ENCODE measurements at places on chromosomes 2 and 18. TPM values are rescaled to one million over a fixed set of nuclear protein-coding genes. Genes with fewer than 3 reads are reported as not detected.

Gene ELOA2
- total RNA-seq, result not detected

Gene AQP4
- not detected for total RNA-seq

DNA sequence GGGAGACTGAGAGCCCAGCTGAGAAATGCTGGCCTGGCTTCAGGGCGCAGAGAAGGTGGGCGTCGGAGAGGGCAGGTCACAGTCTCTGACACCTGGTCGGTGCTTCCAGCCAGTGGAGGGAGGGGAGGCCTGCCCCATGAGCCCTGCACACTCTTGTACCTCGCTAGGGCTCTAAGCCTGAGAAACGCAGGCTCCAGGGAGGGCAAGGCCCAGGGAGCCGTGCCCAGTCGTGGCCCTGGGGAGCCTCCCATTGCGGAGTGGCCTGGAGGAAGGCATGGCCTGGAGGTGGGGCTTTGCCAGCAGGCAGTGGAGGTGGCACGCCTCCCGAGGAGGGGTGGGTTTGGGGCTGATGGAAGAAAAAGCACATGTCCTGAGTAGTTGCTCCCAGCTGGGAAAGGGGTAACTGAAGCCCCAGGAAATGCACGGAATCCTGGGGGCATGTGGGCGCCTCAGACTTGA is 39.0 kb downstream of the MTERF4 start:
- no peak overlapping the region for H3K4me3 ChIP-seq
- peaks cover 3% of the 10 kb centered on the region for H3K4me1 ChIP-seq
- no peak for DNase-seq
- H3K27ac ChIP-seq, result no peak overlapping the region
- H3K36me3 ChIP-seq, result no peaks in the 10 kb centered on the region
- H3K27me3 ChIP-seq, result no peaks in the 10 kb centered on the region

DNA sequence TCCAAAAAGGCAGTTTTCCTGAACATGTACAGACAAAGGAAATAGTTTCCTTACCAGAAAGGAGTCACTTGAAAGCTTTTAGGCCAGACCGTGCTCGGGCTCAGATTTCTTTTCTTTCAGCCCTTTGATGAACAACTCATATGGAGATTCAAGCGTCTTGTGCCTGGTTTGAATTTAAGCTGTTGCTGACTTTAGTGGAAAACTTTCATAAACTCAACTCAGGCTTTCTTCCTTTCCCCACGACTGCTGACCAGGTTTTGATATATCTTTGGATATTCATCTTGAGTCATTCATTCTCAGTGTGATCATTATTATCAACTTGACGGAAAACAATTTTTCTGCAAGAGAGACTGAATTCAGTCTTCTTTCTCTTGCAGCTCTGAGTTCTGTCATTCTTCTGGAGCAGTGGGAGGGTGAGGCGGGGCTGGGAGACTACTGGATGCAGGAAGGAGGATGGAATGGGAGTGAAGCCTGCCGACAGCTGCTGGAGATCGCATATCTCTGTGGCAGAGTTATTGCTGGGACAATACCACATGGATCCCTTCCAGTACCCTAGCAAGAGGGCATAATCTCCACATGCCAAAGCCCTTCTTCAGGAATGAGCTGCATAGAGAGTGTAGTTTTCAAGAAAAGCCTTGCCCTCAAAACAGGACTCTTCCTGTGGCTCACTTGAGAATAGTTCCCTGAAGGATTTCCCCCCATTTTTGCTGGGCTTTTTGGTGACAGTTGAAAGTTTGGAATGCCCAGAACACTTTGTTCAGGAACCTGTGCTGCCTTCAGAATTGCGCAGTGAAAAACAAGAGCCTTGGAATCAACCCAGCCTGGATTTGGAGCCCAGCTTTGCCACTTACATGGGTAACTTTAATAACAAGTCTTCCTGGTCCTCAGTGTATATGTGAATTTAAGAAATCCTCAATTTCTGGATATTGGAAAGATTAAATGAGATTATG is 364.4 kb downstream of the ZNF521 start:
- H3K27ac ChIP-seq, result no peak overlapping the region
- no peaks in the 10 kb centered on the region for H3K4me1 ChIP-seq
- no peak overlapping the region for H3K4me3 ChIP-seq

DNA sequence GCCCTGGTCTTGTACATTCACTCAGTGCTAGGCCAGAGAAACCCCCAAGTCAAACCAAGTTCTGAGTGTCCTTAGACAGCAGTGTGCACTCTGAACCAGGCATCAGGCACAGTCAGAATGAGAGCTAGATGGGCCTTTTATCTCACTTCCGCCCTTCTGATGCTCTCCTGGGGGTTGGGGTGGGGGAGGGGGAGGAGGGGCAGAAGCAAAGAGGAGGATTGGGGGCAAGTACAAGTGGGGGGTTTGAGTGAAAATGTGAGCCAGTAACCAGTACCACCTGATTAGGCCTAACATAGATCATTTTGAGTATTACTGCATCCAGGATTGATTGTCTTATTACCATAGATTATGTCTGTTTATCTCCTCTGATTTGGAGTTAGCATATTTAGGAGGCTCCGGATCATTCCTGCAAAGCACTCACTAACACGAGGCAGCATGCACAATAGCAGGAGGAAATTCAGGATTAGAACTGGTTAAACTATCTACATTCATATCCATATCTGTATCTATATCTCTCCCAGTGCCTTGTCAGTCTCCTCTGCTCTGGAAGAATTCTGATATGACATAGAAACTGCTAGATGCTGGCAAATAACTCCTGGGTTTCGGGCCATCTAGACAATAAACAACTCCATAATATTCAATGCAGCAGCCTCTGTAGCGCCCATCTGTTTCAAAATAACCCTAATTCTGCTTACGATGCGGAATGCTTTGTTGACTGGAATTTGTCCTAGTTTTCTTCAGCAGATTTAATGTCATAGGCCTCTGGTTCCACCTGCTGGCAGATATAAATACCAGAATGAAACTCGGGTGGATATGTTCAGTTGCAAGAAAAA is 149.1 kb downstream of the RHBDD1 start:
- H3K4me3 ChIP-seq, result no peak overlapping the region
- no peak overlapping the region for H3K27ac ChIP-seq
- H3K4me1 ChIP-seq, result peaks cover 9% of the 10 kb centered on the region
- H3K36me3 ChIP-seq, result peaks cover 2% of the 10 kb centered on the region

GRCh38 chr18:72640557-72640956 is 96.4 kb upstream of the CBLN2 start:
- H3K36me3 ChIP-seq, result no peaks in the 10 kb centered on the region
- H3K4me1 ChIP-seq, result no peaks in the 10 kb centered on the region
- no peak for DNase-seq
- no peaks in the 10 kb centered on the region for H3K27me3 ChIP-seq
- H3K4me3 ChIP-seq, result no peak overlapping the region

DNA sequence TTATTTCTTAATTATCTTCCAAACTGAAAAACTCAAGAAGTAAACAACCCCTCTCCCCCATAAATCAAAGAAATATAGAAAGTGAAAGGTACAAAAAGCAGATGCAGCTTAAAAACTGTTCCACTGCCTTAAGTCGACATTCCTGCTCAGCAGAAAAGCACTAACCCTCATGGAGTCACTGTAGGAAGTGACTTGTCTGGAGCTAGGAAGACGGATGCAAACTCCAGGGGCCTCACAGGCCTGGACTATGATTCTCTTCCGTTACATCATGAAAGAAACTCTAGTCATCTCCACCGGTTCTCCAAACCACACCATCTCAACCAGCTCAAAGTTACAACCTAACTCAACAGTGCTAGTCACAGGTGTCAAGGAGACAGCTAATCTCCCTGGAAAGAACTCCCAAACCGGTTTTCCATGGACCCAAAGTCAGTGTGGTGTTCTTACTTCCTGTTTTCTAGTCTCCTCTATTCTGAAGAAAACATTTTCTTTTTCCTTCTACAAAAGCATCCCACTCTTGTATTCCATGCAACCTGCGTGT is 128.4 kb downstream of the PIEZO2 start:
- no peaks in the 10 kb centered on the region for H3K4me1 ChIP-seq
- H3K4me3 ChIP-seq, result no peak overlapping the region

DNA sequence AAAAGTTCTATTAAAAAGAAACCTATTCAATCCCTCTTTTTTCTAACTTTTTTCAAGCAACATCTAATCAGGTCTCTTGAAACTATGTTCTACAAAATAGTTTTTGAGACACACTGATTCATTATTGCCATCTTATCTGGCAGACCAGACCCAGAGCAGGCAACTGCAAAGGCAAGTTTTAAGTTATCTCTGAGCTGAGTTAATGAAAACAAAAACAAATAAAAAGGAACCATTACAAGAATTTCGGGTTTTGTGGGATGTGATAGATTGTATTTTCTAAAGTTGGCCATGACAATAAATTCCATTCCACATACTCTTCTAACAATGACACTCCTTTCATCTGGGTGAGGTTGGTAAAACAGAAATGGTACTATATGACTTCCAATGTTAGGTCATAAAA is 15.2 kb upstream of the TWSG1 start:
- H3K4me3 ChIP-seq, result no peak overlapping the region
- H3K27me3 ChIP-seq, result peaks cover 18% of the 10 kb centered on the region
- H3K4me1 ChIP-seq, result no peaks in the 10 kb centered on the region
- DNase-seq, result no peak

All from CD4-positive, CD25-positive, alpha-beta regulatory T cell (primary cell).